ENCODE measurements at places on chromosomes 1 and 21. TPM values are rescaled to one million over a fixed set of nuclear protein-coding genes. Genes with fewer than 3 reads are reported as not detected.

GRCh38 chr1:28256197-28256827 lies 3.0 kb upstream of the SESN2 start:
- no peaks in the 10 kb centered on the region for H3K36me3 ChIP-seq
- H3K27me3 ChIP-seq: no peaks in the 10 kb centered on the region
- H3K4me3 ChIP-seq: peak overlapping the region; percentile 29
- H3K27ac ChIP-seq: peak overlapping the region; percentile 87
- peaks cover 44% of the 10 kb centered on the region for H3K4me1 ChIP-seq

DNA sequence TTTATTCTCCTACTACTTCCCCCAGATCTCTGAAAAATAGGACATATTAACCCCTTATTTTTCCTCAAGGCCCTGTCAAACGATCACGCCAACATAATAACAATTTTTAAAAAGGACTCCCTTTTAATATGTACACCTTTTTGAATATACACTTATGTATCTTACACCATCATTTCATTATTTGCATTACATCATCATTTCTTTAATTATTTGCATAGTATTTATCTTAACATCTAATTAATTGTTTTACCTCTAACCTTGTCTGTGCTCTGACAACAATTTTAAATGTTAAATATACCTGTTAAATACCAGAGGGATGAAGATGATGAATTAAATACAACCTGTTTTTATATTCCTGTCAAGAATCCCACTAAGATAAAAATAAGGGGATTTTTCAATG lies 432.2 kb downstream of the PTPRC start:
- H3K27ac ChIP-seq: no peak overlapping the region
- peaks cover 20% of the 10 kb centered on the region for H3K4me1 ChIP-seq
- no peak for DNase-seq
- H3K27me3 ChIP-seq: no peaks in the 10 kb centered on the region

GRCh38 chr1:84427250-84428188 lies 29.2 kb downstream of the DNASE2B start:
- no peaks in the 10 kb centered on the region for H3K27me3 ChIP-seq
- no peak for DNase-seq
- no peaks in the 10 kb centered on the region for H3K4me1 ChIP-seq
- H3K4me3 ChIP-seq: no peak overlapping the region
- no peak overlapping the region for H3K27ac ChIP-seq
- H3K36me3 ChIP-seq: no peaks in the 10 kb centered on the region

GRCh38 chr1:161388639-161389038 lies 21.0 kb upstream of the CFAP126 start:
- no peaks in the 10 kb centered on the region for H3K27me3 ChIP-seq
- H3K36me3 ChIP-seq: peaks cover 2% of the 10 kb centered on the region
- H3K4me3 ChIP-seq: peak overlapping the region; percentile 91
- H3K27ac ChIP-seq: peak overlapping the region; percentile 42
- peak; percentile 39 for DNase-seq
- peaks cover 37% of the 10 kb centered on the region for H3K4me1 ChIP-seq

DNA sequence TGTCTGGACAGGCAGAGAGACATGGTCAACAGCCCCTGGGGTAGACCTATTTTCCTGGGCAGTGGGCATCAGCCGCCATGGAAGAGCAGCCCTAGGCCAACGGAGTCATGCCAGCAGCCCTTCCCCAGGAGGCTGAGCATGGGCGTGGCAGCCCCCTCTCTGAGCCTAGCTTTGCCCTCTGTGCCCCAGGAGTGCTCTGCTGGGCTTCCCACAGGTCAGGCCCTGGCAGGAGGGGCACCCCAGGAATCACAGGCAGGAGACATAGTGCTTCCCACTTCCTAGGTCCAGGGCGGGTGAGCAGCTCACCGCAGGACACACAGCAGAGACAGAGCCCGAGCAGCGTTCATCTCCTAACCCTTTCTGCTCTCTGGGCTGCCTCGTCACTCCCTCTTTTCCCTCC lies 132.8 kb downstream of the GLIS1 start:
- no peak for DNase-seq
- H3K36me3 ChIP-seq: peaks cover 3% of the 10 kb centered on the region
- H3K4me1 ChIP-seq: no peaks in the 10 kb centered on the region

The ADAMTSL4 gene
- total RNA-seq: 0.18 TPM

The RGS8 gene
- not detected for total RNA-seq

All from activated CD8-positive, alpha-beta memory T cell treated with anti-CD3 and anti-CD28 coated beads, Interleukin-2, amount 10 ng/mL, durations not matched to agents 7 days and 5 days (primary cell).